ENCODE measurements at places on chromosomes 13 and 19.

DNA sequence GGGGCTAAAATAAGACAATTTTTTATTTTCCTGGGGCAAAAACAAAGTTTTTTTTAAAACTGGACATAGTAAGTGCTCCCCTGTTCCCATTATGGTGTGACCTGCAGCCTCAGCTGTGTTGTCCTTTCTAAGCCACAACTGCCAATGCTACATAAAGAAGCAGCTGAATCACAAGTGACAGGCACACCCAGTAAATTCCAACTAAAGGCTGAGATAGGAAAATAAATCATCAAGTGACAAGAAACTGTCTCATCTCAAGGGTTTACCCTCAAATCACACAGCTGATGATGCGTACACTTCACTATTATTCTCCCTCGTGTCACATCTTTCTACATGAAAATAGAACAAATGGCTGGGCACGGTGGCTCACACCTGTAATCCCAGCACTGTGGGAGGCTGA is 28.7 kb downstream of the STK24 start:
- no peak for DNase-seq

DNA sequence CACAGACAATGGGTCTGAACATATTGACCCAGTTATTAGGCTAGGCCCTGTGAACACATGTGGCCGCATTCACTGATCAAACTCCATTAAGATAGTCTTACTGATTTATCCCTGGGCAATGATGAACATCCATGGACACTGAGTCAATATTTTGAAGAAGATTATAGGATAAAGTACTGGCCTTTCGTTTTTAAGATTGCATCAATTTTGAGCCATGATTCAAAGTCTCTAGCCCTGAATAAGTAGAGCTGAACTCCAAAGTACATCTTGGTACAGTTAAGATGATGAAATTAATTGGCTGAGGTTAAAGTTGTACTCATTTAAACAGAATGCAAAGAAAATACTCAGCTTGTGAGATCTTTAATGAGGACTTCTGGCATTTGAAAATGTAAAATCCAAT is 1581.9 kb downstream of the EFNB2 start:
- no peak for DNase-seq

GRCh38 chr19:7870571-7871436 is 3.4 kb downstream of the PRR36 start:
- DNase-seq, result no peak

DNA sequence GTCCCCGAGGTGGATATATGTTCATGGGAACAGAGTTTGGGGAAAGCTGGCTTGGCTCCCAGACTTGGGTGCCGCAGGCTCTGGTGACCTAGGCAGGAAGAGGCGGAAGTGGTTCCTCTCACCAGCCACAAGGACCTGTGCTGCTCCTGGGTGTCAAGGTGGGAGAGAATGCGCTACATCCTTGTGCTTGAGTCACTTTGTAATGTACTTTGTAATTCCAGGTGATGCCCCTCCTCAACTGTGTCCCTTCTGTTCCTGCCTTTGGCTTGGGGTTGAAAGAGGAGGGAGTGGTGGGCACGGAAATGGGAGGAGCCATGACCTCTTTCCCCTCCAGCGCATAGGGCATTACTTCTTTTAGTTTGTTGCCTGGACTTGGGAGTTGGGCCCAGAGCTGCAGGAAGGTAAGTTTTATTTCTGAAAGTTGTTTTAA is 10.9 kb downstream of the GARRE1 start:
- no peak for DNase-seq

GRCh38 chr19:17909003-17909732 is 23.6 kb upstream of the CCDC124 start:
- no peak for DNase-seq

GRCh38 chr13:69319656-69320055 is 788.0 kb upstream of the ATXN8OS start:
- no peak for DNase-seq

- no peak for DNase-seq
Observed at GRCh38 chr13:107901230-107901629, 314.1 kb downstream of the LIG4 start.

All from NCI-H748 treated with DMSO at 0.1 percent for 48 hours (cell line).